ENCODE measurements at places on chromosomes 12 and 14.

DNA sequence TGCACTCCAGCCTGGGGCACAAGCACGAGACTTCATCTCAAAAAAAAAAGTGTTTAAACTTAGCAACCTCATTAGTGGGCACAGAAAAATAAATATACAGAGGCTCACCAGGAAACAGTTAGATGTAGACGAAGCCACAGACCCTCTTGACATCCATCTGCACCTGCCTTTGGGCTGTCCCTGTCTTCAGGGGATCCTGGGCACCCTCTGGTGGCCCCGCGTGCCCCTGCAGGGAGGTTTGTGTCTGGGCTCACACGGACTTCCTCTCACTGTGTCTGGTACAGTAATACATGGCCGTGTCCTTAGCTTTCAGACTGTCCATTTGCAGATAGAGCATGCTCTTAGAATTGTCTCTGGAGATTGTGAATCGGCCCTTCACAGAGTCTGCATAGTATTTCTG lies 916.5 kb downstream of the TMEM121 start:
- peak; percentile 52 for DNase-seq

DNA sequence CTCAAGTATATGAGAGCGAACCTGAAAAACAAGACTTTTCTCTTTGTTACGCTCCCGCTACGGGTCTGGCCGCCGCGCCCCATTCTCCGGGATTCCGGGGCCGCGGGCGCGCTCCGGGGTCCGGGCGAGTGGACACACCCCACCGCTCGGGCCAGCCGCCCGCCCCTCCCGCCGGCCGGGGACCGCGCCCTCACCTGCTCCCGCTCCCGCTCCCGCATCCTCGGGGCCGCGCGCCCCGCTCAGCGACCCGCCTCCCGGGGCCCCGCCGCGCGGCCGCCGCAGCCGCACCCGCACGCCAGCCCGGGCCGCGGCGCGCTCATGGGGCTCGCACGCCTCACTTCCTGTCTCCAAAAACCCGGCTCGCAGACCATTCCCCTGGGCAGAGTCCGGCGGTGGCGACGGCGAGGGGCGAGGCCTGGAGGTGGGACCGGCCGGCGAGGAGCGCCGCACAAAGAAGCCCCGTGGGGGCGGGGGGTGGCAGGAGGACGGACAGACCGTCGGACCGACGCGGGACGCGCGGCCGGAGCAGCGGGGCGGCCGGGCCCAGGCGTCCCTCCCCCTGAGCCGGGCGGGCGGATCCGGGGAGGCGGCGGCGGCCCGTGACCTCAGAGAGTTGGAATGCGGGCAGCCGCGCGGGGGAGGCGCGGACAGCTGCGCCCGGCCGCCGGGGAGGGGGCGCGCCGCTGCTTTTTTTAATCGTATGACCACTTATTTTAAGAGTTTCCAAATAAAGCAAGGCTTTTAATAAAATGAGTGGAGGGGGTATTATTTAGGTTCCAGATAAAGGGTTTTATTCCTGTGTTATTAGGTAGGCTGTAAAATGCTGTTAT lies at the start of gene PTPN21:
Gene PTPN21, minus strand, starts transcription at position 551 of the 830 bp plus-strand sequence. CDS start 4,590 bp downstream, outside the sequence.
- DNase-seq = no peak

DNA sequence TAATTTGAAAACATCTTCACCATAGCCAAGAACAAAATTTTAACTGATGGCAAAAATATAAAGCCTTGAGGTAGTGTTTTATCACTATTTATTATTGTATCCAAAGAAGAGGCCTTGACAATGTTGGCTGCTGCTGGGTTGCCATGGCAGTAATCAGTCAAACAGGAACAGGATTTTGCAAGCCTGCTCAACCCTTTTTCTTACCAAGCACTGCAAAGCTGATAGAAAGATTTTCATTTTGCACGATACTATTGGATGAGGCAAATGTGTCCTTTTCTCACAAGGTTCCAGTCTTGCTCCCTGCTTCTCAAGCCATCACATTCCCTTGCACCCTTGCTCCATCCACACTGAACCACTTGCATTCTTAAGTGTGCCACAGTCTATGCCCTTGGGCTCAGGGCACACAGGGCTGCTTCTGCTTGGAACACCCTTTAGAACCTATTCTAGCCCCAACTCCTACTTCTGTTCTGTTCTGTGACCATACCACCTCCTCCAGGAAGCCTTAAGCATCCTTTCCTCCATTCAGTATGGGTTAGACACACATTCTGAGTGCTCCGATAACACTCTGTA lies 76.5 kb upstream of the AMIGO2 start:
- no peak for DNase-seq

GRCh38 chr14:97077253-97077653 lies 280.1 kb downstream of the VRK1 start:
- peak; percentile 26 for DNase-seq

- DNase-seq = no peak
Measured at GRCh38 chr12:96006727-96007126, 10.6 kb upstream of the HAL start.

DNA sequence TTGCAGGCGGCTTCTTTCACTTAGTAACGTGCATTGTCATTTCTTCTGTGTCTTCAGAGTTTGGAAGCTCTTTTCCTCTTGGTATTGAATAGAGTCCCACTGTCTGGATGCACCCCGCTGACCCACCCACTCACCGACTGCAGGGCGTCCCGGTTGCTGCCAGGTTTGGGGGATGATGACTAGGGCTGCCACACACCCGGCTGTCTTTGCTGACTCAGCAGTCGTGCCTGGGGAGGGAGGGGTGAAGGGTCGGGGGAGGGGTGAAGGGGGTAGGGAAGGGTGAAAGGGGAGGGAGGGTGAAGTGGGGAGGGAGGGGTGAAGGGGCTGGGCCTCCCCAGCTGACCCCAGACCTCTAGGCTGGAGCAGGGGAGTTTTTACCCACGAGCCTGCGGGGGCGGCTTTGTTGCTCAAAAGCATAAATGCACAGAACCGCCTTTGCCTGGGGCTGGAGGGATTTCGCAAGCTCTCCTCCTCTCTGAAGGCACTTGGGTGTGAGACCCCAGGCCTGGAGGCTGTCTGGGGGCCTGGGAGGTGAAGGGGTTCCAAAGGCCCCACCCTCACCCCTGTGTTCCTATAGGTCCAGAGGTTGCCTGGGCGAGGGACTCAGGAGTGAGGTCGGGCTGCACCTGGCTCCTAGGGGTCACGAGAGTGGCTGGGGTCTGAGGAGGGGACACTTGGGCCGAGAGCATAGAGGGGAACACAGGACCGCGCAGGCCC lies 31.3 kb upstream of the ULK1 start:
- no peak for DNase-seq

GRCh38 chr12:93186131-93186530 lies 191.6 kb upstream of the NUDT4 start:
- DNase-seq = no peak

DNA sequence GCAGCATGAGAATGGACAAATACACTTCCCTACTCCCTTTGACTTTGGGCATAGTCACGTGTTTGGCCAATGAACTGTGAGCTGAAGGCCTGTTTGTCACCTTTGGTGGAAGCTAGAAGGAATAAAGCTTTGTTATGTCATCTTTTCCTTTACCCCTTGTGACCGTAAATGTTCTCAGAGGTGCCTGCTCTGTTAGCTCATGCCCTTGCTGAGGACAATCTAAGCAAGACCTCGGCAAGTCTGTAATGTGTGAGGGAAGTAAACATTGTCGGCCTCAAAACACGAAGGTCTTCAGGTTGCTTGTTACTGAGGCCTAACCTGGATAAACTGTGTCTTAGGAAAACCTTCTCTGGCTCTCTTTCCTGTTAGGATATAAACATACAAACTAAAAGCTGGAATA lies 354.2 kb downstream of the TMEM132D start:
- no peak for DNase-seq

GRCh38 chr14:97158102-97158501 lies 360.9 kb downstream of the VRK1 start:
- DNase-seq = no peak

DNA sequence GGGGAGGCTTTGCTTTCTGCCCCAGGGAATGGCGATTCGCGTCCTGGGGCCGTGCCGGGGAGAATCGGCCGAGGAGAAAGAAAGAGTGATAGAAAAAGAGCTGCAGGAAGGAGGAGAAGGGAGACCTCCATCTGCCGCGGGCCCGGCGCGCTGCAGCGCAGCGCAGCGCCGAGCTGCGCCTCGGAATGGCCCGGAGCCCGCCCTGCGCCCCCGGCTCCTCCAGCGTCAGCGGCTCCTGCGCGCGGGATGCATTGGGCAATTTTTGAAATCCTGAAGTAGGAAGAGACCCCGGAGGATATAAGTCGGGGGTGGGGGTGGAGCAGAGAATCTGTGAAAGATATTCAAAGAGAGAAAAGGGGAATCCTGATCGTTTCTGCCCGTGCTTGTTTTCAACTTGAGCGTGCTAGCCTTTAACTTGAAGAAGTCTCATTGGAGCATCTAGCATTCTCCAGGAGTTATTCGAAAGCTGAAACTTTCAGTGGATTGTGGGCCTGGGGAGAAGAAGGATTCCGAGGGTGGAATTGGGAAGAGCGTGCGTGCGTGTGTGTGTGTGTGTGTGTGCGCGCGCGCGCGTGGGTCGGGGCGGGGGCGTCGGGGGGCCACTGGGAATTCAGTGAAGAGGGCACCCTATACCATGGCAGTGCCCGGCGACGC lies 441 bp downstream of the PDE3A start:
- DNase-seq = no peak

GRCh38 chr12:39062266-39062996 lies 157.0 kb upstream of the CPNE8 start:
- DNase-seq = no peak

- no peak for DNase-seq
Measured at GRCh38 chr14:55975281-55975910, 142.8 kb upstream of the PELI2 start.

DNA sequence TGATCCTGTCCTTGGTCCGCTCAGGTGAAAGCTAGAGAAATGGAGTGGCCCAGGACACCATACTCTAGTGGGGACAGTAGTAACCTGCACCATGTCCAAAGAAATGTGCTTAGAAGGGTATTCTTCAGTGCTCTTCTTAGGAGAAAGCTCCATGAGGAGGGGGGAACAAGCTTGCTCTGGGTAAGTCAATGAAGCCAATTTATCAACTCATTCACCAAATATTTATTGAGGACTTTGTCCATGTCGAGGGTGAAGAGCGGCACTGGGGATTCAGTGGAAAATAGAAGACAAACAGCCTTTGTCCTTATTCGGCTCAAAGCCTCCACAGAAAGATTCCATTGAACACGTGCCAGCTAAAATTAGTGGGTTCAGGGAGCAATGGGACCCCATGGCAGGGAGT lies 677.8 kb downstream of the BCL11B start:
- DNase-seq = no peak

DNA sequence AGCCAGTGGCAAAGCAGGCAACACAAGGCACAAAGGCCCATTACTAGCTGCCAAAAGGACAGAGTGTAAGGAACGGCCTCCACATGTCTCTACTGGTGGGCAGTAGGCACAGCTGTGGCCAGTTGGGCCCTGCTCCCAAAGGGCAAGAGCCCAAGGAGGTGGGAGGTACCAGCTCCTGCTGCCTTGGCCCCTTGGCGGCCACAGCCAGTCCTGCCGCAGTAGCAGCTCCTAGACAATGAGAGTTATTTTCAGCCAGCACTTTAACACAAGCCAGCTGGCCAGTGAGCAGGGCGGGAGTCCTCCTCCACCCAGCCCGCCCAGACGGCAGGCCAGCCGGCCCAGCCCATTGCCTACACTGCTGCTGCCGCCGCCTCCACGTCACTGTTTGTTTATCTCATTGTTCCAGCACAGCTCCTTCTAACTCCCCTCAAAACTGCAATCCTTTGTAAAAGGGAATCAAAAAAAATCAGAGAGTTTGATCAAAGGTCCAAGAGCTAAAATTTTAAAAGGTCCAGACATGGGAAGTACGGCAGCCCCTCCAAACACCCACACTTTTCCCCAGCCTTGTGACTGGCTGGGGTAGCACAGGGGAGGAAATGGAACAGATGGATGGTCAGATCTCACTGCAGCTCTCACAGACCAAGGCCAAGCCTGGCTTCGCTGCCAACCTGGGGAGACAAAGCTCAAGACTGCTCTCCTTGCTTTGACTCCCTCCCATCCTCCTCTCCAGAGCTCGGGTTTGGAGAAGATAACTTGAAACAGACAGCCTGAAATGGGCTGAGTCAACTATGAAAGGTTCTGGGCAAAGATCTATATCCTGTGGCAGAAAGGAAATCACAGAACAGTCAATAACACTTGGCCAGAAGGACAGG lies 33.5 kb downstream of the FMNL3 start:
- no peak for DNase-seq

DNA sequence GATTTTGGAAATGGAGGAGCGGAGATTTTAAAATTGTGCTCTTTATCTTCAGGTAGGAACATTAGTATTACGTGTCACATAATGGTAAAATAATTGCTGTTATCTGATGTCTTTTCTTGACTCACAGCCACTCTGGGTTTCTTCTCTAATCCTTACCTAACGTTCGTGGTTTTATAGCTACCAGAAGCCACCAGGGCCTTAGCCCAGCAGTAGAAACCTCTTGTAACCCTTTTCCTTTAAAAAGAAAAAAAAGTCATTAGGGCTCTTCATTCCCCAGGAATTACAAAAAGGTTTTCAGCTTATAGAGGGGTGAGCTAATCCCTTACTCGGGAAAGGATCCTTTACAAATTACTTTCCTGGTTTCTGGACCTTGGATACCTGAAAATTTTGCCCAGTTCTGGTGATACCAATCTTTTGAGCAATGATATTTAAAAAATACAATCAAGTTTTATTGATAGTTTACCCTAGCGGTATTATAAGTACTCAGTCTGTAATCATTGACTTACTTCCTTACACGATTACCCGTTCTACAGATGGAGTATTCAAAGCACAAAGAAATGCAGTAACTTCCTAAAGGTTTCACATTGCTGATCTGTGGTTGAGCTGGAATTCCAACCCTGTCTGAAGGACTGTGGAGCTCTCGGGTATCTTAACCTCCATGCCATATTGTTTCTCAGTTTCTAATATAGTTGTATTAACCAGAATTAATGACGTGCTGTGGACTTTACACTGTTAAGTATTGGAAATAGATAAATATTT lies 1.6 kb downstream of the GABARAPL1 start:
- DNase-seq = no peak

DNA sequence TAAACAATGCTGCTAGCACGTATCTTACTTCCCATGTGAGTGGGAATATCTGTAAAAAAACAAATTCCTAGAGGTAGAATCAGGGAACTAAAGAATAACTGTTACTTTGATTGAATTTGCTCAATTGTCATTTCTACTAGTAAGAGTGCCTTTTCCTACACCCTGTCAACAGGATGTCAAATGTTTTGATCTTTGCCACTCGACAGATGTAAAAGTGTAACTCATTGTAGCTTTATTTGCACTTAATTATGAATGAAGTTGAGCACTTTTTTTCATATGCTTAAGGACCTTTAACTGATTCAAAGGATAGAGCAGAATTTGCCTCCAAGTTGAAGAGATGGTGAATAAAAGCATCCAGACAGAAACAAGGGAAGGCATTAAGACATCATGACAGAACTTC lies 104.5 kb downstream of the PPP1R12A start:
- DNase-seq = no peak

All from activated gamma-delta T cell treated with Interleukin-2 at 50 U/mL for 16 hours (primary cell).